ENCODE measurements at places on chromosomes 7 and 10.

DNA sequence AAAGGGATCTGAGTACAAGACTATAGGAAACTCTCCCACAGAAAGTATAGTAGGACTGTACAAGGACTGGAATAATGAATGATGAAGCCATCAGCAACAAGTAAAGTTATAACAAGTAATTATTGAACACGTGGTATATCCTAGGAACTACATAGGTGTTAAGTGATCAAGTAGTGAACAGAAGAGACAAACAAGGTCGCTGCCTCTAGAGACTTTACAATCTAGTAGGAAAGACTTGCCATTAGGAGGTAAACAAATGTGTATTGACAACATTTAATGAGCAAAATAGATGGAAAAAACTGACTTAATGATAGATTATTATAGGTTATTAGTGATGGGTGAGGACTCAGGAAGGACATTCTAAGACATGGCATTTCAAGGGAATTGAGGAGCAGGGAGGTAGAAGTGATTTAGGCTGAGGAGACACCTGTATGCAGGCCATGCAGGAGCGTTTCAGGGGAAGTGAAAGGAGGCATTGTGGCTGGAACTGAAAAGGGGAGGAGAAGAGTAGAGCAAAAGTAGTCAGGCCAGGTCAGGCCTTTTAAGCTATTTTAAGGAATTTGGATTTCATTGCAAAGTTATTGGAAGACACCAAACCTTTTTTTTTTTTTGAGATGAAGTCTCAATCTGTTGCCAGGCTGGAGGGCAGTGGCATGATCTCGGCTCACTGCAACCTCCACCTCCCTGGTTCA is 8.5 kb upstream of the GLCCI1 start:
- DNase-seq = no peak

- DNase-seq = no peak
Observed at GRCh38 chr7:157309988-157310668, 26.7 kb upstream of the DNAJB6 start.

DNA sequence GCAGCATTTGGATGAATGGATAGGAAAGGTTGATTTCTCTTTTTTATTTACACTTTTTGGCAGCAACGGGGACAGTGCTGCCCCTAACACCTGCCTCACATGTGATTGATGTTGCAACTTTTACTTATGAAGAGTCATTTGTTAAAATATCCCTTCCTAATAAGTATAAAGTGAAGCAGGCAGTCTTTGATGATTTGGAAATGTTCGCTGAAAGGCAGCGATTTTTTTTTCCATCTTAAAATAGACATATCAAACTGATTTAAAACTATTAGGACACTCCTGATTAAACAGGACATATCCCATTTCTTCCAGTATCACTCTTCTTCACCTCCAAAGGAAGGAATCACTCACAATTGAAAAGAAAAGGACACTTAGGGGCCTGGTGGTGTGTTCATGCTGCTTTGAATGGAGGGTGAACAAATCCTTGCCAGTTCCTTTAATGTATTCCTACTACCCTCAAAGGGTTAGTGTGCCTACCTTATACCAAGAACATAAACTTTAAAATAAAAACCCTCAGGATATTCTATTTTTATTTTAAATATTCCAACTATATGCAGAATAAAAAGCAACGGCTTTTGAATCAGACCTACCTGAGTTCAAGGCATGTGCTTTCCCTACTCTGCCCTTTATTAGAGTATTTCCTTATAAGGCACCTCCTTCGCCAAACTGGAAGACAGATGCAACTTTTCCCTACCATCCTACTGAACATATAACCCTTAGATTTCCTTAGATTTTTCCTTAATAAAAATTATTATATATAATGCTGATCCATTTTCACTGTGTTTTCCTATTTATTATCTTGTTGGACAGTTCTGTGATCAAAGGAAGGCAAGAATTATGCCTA is 1.1 kb downstream of the ADK start:
- DNase-seq = no peak

- no peak for DNase-seq
Observed at GRCh38 chr10:14560274-14560673, 214.4 kb downstream of the FAM107B start.

DNA sequence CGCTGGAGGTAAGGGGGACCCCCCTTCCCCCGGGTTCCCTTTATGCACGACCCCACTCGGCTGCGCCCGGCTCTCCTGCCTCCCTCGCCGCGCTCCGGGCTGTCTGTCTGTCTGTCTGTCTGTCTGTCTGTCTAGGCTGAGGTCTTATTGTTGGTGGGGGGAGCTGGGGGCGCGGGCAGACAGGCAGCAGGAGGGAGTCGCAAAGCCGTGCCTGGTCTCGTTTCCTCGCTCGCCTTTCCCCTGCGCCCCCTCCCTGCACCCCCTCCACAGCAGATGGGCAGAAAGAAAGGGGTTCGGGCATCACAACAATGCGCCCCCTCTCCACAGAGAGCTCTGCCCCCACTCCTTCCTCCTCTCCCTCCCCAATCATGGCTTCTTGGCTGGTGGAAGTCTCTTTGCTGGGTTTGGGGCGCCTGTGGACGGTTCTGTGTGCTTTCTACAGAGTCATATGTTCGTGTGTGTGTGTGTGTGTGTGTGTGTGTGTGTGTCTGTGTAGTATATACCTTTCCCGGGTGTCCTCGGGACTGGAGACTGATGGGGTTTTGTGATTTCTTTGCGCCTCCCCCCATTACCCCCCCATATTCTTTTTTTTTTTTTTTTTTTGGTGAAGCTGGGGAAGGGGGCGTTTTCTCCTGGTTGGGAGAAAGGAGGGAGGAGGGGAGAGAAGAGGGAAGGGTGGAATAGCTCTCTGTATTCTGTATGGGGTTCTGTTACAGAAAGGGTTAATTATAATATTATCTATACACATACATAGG is 1.9 kb downstream of the AUTS2 start:
- DNase-seq = peak; percentile 42

GRCh38 chr10:79361726-79362397 is 14.6 kb downstream of the PPIF start:
- DNase-seq = no peak

DNA sequence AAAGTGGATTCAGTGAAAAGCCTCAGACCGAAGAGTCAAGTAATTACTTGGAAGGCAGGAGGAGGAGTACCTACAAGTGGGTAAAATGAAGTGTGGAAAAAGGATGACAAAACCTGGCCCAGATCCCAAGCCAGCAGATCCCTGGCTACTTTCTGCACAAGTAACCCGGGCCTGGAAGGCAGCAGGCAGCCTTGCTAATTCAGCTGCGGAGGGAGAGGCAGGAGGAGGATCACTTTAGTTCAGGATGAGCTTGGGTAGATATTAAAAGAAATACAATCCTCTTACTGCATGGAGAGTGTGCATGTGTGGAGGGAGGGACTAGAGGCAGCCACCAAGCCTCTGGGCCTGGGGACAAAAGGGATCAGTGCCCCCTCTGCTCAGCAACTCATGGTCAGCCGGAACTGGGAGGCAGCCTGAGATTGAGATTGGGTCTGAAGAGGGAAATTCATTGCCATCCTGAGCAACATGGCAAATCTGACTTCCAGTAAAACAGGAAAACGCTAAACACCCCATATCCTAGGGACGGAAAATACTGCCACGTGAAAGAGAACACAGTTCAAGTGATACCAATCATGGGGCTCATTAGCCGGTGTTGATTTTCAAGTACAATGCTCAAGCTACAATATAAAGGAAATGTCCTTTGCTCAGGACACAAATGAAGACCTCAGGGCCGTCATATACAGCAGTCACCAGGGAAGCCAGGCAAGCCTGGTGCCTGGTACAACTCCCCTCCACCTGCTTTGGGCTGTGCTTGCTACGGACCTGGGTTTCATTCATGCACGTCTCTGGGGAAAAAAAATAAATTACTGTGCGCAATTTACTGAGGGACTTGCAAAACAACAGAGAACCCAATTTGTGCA is 1.3 kb downstream of the AMPH start:
- DNase-seq = no peak

DNA sequence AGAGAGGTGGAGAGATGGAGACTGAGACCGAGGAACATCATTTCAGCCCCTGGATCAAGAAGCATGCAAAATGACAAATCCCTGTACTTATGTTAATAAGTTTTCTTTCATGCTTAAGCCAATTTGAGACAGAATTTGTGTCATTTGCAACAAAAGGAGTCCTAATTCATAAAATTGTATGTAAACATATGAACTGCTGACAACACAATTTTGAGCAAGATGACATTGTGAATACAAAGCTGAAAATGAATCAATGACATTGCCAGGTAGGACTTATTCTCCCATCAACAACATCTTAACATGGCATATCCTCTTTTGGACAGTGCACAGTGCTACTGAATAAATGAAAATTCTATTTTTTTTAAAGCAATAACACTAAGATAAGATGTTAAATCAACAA is 264.0 kb downstream of the WDR11 start:
- DNase-seq = no peak

DNA sequence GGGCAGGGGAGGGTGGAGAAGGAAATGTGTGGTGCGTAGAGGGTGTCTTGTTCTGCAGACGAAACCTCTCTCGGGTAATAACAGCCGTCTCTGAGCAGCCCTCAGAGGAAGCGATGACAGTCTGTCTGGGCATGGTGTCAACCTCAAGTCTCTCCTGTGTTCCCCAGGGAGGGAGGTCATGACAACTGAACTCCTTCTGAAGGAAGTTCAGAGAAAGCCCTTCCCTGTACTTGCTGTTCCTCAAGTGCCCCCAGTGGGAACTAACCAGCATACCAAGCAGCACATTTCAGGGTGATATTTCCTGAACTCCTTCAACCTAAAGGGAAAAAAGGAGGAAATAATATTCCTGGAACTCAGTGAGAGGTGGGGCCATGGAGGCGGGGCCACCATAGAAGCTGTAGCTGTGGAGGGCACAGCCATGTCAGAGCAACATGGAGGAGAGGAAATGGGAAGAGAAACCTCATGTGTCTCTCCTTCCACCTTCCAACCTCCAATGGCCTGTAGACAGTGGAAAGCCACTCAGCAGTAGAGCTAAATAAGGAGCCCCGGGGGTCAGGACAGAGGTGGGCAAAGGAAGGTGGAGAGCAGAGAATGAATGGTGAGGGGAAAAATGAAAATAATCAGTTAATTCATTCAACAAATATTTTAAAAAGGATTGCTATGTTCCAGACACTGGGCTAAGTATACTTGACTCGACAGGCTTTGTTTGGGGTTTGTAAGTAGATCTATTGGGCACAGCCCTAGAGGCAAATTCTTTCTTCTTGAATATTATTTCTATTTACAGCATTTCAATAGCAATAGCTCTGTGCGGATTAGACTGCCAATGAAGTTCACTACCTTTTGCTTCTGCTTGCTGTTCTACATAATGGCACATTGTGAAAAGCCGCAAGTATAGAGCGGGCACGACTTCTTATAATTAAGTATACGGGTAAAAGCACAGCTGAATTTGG is 61.0 kb upstream of the AOAH start:
- peak; percentile 26 for DNase-seq

DNA sequence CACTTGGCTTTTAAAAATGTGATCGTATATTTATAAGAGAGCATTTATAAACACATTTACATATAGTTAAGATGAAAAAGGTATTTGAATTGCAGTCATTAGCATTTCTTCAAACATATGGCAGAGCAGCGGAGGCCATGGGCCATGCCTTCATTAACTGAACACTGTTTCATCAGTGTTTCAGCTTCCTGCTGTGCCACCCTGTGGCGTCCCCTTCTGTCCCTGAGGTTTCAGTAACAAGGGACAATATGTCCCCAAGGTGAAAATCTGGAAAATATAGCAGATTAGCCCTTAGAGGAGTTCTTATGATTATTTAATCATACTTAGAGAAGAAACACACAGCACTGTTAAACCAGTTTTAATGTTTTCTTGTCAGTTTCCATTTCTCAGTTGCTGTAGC is 577.8 kb downstream of the ETV1 start:
- DNase-seq = peak; percentile 89

- DNase-seq = no peak
Observed at GRCh38 chr10:69125554-69125953, 1.6 kb downstream of the VPS26A start.

- DNase-seq = no peak
Observed at GRCh38 chr10:24707445-24707844, 16.2 kb downstream of the ARHGAP21 start.

- no peak for DNase-seq
Observed at GRCh38 chr7:90671571-90671970, 75.5 kb downstream of the CDK14 start.

DNA sequence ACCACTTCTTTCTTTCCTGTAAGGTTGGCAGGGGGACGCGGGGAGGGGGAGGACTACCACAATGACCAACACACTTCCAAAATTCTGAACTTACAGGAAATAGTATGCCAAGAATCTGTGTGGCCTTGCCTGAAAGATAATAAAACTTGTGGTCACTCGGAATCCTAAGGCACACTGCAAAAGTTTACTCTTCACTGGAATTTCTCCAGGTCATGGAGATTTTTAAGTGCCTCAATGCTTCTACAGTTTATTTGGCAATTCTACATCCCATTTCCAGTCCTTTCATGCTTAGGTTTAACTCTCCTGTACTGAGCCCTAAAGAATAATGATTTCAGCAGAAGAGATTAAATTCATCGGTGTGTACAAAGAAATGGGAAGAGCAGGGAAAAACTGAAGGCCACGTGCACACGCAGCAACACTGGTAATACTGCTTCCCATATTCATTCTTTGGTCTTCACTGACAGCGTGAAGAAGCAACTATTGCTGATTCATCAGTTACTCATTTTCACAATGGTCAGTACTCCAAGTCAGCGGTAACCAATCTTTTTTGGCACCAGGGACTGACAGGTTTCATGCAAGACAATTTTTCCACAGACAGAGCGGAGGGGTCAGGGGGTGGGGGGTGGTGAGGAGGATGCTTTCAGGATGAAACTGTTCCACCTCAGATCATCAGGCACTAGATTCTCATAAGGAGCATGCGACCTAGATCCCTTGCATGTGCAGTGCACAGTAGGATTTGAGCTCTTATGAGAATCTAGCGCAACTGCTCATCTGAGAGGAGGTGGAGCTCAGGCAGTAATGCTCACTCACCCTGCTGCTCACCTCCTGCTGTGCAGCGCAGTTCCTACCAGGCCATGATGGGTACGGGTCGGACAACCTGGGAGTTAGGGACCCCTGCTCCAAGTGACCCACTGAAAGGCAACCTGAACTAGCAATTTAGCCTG is 9.8 kb downstream of the LARP4B start:
- no peak for DNase-seq

DNA sequence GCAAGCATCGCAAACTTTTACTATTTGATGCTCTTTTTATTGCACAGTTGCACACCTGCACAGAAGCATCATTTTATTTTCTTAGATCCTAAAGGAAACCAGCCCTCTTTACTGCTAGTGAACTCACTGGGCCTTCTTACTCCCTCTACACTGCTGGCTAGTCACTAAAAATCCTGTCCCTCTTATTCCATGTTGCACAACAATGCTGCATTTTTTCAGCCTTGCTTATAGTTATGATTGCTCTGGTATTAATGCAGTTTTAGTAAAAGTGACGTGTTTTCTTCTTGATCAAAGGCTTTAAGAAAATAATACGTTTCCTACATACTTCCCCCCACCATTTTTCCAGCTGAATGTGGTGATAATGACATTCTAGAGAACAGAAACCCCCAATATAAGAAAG is 132.9 kb upstream of the FAM3C start:
- DNase-seq = no peak
